NK-92 treated with Interleukin-12 subunit alpha and Interleukin-12 subunit beta, amount 100 ng/mL, for 24 hours (cell line): ENCODE measurements at places on chromosomes 7 and 10.

- DNase-seq: no peak
Measured at GRCh38 chr10:77139252-77140160, 498.1 kb downstream of the KCNMA1 start.

DNA sequence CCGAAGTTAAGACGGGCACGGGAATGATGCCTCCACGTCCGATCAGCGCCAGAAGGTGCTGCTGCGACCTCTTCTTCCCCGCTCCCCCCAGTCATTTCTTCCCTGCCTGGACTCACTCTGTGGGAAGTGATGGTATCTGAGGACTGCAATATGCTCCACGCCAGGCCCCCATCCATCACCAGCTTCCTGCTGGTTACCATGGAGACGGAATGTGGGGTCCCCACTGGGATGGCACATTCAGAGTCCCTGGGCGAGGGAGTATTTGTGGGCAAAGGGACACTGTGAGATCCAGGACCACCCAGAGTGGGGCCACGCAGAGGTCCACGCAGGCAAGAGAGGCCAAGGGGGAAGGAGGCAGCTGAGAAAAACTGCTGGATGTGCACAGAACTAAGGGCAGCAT lies 39.7 kb downstream of the CARD11 start:
- DNase-seq: no peak

- no peak for DNase-seq
Measured at GRCh38 chr10:90354914-90355313, 502.9 kb downstream of the HTR7 start.

DNA sequence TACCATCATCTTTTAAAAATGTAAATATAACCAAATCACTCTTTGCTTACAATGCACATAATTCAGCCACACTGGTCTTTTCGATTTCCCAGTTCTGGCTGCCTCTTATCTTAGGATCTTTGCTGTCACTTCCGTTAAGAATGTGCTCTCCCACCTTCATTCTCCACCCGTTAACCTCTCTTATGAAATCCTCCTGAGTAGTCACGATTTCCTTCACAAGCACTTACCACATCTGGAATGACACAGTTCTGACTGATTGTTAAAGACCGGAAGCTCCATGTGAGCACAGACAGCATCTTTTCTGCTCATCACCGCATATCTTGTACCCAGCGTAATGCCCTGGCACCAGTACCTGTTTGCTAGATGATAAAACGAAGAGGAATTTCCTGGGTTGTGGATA lies 84.3 kb downstream of the CUL2 start:
- no peak for DNase-seq

GRCh38 chr7:4895766-4896165 lies 12.2 kb upstream of the RADIL start:
- no peak for DNase-seq

DNA sequence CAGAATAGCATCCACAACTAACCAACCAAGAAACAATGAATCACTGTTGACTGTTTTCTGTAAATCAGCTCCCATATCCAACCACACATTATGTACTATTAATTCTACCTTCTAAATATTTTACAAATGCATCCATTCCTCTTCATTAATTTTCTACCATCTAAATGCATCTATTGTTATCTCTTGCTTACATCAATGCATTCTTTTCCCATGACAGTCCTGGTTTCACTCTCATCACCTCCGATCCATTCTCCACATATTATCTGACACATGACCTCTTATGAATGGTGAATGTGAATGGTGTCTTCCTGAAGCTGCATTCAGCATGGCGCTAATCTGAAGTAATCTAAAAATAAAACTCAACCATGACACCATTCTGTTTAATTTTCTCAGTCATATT lies 153.8 kb upstream of the CALCR start:
- DNase-seq: no peak
